ENCODE measurements at places on chromosomes 3 and 15.

- DNase-seq, result no peak
Measured at GRCh38 chr15:62676891-62677290, 365.7 kb upstream of the TPM1 start.

- no peak for DNase-seq
Measured at GRCh38 chr15:52052066-52052935, 33.3 kb downstream of the MAPK6 start.

DNA sequence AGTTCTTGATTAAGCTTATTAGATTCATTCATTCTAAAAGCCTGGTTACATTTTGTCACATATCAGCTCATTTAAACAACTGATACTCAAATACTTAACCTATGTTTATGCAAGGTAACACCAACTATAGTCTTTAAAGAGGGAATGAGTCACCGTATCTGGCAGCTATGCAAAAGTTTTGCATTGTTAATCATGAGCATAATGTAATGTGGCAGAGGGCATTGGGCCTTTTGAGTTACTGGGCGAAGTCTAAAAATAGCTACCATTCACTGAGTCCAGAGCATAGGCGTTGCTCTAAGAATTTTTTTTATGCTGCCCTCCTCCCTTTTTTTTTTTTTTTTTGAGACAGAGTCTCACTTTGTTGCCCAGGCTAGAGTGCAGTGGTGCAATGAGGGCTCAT is 277.7 kb upstream of the ZNF717 start:
- DNase-seq, result no peak

DNA sequence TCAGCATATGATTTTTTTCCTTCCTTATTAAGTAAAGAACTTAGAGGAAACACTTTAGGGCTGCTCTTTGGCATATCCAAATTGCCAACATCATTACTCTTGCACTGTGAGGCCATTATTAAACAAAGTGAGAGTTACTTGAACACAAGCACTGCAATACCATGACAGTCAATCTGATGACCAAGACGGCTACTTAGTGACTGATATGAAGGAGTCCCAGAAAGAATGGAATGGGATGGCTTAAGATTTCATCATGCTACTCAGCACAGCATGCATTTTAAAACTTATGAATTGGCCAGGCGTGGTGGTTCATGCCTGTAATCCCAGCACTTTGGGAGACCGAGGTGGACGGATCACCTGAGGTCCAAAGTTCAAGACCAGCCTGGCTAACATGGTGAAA is 55.2 kb downstream of the FAM98B start:
- DNase-seq, result no peak

GRCh38 chr3:187969581-187969950 is 184.4 kb upstream of the LPP start:
- no peak for DNase-seq

DNA sequence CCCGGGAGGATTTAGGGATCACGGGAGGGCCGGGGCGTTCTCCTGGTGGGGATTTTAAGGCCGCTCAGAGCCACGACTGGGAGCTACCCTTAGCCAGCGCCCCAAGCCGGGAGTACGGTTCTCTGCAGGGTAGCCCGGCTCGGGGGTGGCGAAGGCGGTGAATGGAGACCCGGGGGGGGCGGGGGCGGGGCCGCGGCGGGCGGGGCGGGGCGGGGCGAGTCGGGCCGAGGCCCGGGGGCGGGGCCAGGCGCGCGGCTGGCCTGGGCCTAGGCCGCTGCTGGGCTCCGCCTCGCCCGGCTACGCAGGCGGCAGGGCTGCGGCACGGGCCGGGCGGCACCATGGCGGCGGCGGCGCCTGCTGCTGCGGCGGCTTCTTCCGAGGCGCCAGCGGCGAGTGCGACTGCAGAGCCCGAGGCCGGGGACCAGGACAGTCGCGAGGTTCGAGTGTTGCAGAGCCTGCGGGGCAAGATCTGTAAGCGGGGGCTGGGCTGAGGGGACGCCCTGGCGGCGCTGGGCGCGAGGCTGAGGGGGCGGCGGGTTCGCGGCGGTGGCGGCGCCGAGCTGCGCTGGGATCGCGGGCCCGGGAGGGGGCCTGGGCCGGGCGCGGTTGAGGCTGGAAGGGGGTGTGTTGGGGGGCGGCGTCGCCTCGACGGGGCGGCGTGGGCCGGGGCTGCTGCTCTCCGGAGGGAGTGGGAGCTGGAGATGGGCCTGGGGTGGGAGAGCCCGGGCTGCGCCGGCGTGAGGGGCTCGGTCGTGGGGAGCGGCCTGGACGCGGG is at the start of gene RASA2:
Gene RASA2 (plus strand): TSS at position 282 of the 775 bp plus-strand sequence. CDS start 57 bp downstream, at position 339.
- no peak for DNase-seq

GRCh38 chr15:29349196-29349595 is 79.6 kb upstream of the NSMCE3 start:
- no peak for DNase-seq

DNA sequence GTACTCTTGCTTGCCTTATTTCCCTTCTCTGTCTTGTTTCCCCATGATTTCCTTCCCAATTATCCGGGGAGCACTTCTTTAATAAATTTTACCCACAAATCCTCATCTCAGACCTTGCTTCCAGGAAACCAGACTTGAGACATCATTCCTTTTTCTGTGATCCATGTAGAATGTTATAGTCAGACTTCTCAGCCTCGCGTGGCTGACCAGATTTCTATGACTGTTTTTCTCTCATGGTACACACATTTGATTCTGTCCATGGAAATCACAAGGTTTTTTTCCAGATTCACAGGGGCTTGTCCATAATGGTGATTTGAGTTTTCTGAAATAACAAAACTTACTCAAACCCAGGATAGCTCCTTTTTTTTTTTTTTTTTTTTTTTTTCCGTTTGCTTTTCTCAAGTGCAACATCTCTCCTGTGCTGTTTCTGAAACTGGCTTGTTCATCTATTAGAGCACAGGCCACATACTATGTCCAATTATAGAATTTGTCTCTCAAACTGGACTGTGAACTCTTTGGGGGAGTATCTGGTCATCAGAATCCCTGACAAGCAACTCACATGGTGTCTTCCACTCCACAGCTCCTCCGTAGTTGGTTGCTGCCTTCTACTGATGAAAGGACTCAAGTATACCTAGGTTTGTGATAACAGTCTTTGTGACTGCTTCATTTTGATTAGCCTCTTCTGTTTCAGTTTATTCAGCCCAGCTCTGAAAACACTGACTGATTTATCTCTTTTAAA is 50.8 kb downstream of the RBMS3 start:
- DNase-seq, result no peak

GRCh38 chr3:184526088-184526433 is 35.5 kb upstream of the EPHB3 start:
- DNase-seq, result no peak

- no peak for DNase-seq
Measured at GRCh38 chr3:167864552-167864874, 129.0 kb downstream of the SERPINI1 start.

DNA sequence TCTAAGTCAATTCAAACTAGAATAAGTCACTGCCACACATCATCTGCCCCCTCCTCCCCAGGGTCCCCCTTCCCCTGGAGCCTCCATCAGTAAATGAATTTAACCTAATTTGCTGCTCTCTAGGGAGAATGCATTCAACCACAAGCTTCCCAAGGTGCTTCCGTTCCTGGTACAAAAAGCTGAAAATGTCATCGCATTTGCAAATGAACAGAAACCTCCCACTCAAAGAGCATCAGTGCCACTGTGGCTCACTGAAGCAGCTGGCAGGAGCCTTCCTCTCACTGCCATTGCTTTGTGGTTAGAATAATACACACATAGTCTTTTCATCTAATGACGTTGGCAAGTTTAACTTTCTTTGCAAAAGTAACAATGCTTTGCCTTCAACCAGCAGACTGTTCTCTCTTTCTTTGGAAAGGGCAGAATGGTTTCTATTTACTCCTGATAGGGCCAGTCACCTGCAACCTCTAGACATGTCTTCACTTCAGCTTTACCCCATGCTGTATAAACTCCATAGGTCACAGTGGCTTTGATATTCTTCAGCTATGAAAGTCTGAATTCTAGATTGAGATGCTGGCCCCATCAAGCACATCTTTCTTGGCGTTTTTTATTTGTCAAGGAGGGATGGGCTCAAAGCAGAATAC is 238.1 kb downstream of the CPNE4 start:
- DNase-seq, result peak; percentile 86

DNA sequence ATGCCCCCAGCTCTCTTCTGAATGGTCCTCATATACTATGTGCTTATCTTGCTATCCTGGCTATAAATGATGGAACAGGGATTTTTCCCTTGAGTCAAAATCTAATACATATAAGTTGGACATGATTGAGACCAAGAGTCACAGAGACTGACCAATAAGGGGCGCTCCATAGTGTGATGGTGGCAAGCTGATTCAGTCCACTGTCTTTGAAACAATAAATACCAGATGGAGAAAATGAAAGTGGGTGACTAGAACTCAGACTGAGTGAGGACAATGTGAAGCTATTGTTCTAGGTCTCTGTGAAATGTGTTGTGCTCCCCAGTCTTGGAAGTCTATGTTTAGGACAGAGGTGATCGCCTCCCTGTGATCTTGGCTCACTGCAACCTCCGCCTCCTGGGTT is 10.6 kb upstream of the FSTL1 start:
- DNase-seq, result no peak

DNA sequence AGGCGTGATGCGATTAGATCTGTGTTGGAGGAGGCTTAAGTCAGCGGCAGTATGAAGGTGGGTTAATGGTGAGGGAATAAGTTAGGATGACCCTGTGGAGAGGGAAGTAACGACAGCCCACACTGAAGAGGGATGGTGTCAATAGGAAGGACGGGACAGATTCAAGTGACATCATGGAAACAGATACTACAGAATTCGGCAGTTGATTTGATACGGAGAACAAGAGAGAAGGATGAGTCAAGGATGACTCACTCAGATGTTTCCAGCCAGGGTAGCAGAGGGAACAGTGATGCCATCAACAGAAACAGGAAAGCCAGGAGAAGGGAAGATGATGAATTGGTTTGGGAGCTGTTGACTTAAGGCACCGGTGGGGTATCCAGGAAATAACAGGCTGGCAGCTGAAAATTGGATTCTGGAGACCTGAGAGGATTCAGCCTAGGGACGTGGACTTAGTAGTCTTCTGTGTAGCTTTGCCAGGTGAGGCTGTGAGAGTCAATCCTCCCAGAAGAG is 38.0 kb downstream of the SHC4 start:
- no peak for DNase-seq

DNA sequence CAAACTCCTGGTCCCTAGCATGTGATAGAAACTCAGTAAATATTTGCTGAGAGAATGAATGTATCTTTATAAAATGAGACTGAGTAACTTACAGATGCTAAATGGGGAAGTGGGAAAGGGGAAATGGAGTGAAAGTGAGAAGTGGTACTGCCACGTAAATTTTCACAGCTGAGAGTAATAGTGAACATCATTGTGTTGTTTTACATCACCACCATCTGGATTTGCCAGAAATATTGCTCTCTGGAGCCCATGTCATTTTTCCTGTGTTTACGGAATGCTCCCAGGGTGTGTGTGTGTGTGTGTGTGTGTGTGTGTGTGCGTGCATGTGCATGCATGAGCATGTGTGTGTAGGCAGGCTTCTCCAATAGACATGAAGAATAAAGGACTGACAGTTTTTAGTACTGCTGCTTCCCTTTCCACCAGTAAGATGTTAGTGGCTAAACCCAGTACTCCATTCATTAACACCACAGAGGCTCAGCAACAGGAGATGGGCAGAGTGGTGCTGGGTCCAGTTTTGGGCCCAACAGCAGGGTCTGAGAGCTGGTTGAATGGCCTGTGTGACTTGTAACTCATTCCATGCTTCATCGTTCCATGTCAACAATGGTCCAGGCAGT is 57.3 kb downstream of the DIPK2A start:
- DNase-seq, result no peak

- DNase-seq, result no peak
Measured at GRCh38 chr3:16516695-16517481, 3.4 kb upstream of the RFTN1 start.

DNA sequence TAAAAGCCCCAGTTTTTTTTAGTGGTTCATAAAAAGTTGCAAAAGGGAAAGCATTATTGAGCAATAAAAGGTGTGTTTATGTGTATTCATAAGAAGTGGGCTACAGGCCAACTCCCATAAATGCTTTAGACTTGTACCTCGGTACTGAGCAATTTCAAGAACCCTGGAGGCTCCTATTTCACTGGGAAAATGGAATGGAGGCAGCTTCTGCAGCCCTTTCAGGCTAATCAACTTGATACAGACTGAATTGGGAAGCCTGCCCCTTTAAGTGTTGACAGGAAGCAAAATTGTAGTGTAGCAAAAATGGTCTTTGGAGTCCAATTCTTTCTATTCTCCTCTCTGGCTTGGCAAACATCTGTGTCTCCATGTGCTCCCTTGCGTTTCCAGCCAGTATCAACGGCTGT is 118.8 kb downstream of the ECT2 start:
- peak; percentile 51 for DNase-seq

DNA sequence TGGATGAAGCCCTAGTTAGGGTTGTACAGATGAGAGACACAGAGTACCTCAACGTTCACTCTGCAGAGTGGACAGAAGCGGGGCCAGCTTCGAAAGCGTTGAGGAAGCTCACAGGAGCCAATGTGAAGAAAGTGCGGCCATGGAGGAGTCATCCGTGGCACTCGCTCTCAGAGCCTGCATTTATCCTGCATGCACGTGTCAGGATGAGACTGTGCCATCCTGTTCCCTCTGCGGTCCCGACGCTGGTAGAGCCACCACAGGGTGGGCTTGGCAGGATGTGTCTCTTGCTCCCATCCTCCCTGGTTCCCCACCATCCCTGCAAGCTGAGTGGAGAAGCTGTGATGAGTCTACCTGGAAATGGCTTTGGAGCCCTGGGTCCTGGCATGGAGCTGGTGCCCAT is 39.3 kb downstream of the KLHL25 start:
- DNase-seq, result no peak

DNA sequence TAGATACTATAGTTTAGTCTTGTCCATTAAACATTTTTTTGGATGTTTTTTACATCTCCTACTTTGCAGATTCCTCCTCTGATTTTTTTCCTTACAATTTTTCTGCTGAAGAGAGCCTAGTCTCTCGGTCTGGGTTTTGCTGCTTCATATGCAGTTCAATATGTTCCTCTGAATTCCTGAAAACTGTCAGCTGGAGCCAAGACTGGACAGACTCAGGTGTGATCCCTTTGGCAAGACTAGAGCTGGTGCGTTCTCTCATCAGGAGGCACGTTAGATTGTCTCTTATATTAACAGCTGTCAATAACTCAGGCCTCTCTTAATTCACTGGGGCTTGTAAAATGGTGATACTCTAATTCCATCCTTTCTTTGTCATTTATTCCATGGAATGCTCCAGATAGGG is 13.4 kb upstream of the GHRL start:
- no peak for DNase-seq

DNA sequence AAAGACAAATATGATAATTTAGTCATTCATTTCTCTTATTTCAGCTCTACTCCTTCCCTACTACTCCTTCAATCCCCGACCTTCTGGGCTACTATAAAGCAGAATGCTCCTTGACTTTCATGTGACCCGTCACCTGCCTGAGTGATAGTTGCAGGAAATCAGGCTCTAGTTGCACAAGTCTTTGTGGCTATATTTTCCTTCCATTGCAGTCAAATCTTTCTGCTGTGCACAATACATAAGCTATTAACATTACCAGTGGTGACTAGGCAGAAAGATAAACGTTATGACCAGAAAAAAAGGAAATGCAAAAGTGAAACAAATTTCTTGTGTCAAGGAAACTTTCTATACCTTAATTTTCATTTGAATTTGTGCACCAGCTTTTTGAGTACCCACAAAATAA is 2.3 kb downstream of the SUCNR1 start:
- DNase-seq, result no peak

Measured in SK-N-MC (cell line).